ENCODE measurements at places on chromosomes 5 and 9.

DNA sequence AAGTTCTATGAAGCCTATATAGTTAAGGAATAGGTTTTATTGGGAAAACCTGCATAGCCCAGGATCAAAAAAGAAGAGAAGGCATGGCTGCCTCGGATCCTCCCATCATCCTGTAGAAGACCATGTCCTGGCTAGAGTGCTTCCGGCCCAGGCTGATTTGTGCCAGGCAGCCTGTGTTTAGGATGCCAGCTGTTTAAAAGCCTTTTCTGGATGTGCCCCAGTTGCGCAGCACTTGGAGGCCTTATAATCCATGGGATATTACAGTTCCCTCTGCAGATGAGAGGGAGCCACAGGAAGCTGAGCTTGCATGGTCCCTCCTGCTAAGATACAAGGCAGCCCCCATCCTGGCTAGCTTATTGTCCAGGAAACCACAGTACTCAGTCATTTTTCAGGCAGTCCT lies 97.9 kb downstream of the CHSY3 start:
- no peak for DNase-seq

DNA sequence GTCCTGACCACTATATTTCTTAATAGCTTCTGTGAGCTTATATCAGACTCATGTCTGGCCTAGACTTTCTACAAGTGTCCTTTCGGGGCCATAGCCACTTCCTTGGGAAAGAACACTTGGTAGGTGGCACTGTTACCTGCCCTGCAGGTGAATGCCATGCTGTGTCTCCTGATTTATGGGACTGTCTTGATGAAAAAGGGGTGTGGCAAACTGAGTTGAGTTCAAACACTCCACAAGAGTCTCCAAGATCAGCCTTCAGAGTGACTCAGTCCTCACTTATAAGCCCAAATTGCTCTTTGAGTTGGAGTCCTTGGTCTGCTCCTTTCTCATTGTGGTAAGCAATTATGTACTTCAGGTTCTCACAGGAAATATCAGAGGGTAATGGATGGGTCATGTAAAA lies 9.9 kb upstream of the ANKHD1 start:
- no peak for DNase-seq

GRCh38 chr9:80012557-80013330 lies 441.0 kb downstream of the TLE4 start:
- DNase-seq = no peak

DNA sequence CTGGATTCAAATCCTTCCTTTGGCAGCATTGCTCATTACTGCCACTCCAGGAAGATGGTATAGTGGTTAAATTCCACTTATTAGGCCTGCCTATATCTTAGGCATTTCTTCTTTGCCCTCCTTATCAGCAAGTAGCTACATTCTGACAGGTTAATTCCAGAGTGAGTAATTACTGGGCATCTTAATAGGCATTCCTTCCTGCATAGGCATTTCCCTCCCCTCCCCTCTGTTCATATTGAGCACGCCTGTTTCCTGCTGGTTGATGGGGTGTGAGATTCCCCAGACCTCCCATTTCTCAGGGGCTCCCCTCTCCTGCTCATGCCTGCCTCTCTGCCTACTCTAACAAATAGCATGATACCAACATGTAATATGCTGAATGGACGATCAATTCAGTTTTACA lies 305.9 kb downstream of the CYLC2 start:
- DNase-seq = no peak

- DNase-seq = no peak
These were observed 1.2 kb downstream of the FNBP1 start for GRCh38 chr9:130041648-130042405.
